Suprapubic skin (tissue), 4 donors: ENCODE measurements at places on chromosomes 2 and 18.

- DNase-seq: no peak
Measured at GRCh38 chr2:102581911-102582310, 37.4 kb upstream of the SLC9A2 start.

- DNase-seq: no peak
Measured at GRCh38 chr2:154974041-154974440, 275.5 kb downstream of the KCNJ3 start.

GRCh38 chr2:207515671-207516070, 14.1 kb upstream of the CREB1 start:
- no peak for DNase-seq

DNA sequence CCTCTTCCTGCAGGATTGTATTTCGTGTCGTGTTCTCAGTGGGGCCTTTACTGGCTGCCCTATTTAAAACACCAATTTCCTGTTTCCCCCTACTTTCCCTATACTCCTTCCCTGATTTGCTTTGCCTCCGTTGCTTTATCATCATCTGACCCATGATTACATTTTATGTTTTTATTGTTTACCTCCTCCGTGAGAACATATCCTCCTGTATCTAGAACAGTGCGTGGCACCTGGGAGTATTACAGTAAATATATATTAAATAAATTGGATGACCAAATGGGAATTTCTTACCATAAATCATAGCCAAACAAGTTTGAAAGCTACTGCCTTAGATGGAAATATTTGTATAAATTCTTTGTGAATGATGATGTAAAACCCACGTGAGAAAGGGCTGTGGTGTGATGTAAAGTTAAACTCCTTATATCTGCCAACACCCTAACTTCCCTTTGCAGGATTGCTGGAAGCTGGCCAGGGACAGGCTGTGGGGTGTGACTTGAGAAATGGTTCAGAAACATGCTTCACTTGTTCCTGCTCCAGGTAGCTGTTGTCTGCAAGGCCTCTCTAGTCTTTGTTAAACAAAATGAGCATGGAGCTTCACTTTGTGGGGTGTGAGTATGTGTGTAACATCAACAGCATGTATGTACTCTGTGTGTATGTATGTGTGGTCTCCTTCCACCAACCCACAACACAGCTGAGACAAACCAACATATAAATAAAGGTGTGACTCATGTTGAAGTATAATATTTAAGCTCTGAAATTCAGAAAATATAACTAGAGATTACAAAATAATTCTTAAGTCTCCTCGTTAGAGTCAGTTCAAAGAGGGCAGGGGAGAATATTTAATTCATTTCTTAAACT, 40.3 kb downstream of the LHCGR start:
- DNase-seq: no peak

DNA sequence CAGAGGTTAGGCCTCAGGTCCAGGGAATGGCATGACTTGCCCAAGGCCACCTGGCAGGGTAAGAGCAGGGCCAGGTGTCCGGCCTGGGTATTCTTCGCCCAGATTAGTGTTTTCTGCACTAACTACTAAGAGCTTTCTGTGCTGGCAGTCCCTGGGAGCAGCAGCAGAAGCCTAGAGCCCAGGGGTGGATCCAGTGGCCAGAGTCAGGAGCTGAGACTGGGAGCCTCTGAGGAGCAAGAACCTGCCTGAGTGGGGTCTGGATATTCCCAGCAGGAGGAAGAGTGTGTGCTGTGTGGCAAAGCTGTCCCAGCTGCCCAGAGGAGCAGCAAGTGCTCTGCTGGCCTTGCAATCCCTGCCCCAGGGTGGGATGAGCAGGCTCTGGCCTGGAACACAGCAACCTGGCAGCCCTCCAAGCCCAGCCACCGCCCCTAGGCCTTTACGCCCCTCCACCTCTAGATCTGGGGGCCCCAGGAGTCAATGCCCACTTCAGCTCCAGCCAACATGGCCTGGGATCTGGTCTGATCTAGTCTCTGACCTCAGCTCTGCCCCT, 30.7 kb upstream of the GPAT2 start:
- DNase-seq: peak; percentile 76
